ENCODE measurements at places on chromosomes 2 and 18.

- no peak for DNase-seq
Measured at GRCh38 chr2:109699646-109700045, 85.5 kb downstream of the SOWAHC start.

DNA sequence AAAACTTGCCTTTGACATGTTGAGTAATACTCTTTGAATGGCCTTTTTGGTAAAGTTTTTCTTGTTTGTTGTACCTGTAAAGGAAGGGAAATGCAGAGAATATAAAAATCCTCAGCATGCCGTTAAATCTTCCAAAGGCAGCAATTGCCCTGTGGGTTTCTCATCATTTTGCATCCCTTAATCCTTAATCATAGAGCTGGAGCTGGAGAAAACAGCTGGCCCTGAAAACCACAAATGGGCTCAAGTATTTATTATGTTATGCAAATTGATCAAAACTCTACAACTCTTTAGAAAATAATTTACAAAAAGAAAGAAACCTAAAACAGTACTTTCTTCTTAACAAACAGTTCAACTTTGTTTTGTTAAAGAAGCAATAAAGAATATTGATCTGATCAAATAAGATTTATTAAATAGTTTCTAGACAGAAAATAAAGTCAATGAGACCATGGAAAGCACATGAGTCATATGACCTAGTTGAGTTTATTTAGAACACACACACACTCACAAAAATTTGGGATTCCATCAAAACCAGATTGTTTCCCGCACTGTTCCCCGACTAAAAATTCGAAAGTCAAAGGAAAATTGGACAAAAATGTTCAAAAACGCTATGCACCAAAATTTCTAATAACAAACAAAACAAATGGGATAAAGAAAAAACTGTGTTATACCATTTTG, 309.0 kb downstream of the GULP1 start:
- no peak for DNase-seq

- DNase-seq: no peak
Measured at GRCh38 chr2:212956665-212957607, 194.5 kb downstream of the IKZF2 start.

DNA sequence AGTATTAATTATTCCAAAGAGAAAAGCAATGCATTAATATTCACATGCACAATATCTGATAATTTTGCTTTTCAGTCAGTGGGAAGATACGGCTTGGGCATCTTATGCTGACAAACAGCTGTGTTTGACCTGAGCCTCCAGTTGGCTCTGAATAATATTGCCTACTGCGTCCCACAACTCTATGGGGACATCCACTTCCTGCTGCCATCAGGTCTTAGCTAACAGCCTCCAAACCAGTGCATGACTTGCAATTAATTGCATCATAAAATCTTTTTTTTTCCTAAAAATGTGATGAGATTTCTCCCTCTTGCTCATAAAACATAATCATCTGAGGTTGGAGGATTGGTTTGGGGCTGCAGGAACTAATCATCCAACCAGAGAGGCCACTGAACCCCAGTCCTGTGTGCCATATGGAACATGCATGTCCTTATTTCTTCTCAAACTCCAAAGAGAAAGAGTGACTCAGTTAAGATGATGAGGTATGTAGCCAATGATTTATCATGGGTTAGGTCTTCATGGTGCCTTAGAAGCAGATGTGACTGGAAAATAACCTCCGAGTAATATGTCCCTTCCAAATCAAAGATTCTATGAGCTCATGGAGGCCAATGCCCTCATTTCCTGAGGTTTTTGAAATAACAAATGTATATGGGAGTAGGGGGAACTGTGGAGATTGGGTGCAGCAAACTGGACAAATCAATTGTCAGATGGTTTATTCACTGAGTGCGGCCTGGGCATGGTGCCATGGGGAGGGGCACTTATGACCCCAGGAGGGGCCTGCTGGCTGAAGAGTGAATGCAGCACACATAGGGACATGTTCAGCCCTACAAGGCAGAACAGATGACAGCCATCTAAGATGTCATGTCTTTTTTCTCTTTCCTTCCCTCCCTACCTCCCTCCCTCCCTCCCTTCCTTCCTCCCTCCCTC, 39.4 kb downstream of the EDAR start:
- DNase-seq: no peak

GRCh38 chr2:134402410-134402809, 148.5 kb downstream of the MGAT5 start:
- DNase-seq: no peak

DNA sequence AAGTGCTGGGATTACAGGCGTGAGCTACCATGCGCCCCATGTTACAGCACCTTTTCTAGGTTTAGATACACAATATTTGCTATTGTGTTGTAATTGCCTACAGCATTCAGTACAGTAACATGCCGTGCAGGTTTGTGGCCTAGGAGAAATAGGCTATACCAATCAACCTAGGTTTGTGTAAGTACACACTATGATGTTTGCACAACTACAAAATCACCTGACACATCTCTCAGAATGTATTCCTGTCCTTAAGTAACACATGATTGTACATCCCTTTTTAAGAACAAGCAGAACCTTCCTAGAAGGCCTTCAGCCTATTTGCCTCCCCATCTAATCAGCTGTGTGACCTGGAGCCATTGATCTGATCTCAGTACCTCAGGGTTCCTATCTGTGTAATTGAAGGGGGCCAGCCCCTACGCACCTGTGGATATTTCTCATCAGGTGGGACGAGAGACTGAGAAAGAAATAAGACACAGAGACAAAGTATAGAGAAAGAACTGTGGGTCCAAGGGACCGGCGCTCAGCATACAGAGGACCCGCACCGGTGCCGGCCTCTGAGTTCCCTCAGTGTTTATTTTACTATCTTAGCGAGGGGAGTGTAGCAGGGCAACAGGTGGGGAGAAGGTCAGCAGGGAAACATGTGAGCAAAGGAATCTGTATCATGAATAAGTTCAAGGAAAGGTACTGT, 18.7 kb upstream of the TMBIM1 start:
- DNase-seq: no peak

GRCh38 chr2:138922973-138923563, 142.9 kb upstream of the NXPH2 start:
- DNase-seq: no peak

DNA sequence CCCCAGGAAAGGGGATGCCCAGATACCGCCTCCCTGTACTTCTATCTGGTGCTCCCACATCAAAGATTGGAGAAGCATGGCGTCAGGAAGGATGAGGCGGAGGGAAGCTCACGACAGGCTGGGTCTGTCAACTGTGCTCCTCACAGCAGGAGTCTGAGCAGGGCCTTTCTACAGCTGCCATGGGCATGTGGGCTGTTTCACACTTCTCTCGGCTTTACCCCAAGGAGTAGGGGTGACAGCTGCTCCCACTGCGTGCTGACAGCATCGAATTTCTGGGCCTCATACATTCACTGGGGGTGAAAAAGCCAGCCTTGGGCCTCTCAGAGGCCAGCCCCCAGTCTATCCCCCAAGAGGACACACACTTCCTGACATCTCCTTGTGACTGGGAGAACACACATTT, 21.1 kb downstream of the NEURL3 start:
- DNase-seq: no peak

DNA sequence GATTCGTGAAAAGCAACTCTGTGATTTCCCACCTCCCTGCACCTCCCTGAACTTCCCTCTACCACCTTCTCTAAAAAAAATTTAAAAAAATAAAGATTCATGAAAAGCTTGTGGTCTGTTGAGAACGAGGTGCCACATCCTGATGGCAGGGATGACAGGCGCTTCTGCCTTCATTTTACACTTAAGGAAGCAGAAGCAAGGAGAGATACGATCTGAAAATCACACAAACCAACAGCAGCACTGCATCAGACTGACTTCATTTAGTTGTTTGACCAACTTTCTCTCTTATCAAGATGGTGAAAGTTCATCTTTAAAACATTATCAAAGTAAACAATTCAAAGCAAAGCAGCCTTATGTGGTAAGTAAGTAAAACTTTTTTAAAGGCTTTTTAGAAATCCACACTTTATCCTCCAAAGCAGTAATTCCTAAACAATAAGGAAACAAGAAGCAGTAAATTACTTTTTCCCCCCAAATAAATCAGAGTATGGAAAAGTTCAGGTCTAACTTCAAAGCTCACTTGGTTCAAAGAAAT, 15.5 kb downstream of the WDFY1 start:
- no peak for DNase-seq

- no peak for DNase-seq
Measured at GRCh38 chr2:88638743-88639142, 11.5 kb upstream of the EIF2AK3 start.

GRCh38 chr18:34031810-34032209, 192.9 kb downstream of the NOL4 start:
- DNase-seq: no peak

DNA sequence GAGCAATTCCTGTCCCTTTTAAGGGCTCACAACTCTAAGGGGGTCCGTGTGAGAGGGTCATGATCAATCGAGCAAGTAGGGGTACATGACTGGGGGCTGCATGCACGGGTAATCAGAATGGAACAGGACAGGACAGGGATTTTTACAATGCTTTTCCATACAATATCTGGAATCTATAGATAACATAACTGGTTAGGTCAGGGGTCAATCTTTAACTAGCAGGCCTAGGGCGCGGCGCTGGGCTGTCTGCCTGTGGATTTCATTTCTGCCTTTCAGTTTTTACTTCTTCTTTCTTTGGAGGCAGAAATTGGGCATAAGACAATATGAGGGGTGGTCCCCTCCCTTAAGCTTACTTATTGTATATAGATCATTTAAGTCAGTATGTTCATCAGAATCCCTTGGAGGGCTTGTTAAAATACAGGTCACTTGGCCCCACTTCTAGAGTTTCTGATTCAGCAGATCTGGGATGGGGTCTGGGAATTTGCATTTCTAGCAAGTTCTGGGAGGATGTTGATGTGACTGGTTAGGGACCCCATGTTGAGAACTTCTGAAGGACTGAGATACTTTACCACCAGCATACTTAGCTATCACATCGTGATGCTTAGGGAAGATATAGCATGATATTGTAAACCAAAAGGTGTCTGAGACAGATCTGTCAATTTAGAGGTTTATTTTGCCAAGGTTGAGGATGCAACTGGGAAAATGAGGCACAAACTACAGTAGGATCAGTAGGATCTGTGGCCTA, 2.8 kb upstream of the INPP4A start:
- no peak for DNase-seq

- DNase-seq: no peak
Measured at GRCh38 chr2:8631465-8632005, 50.3 kb upstream of the ID2 start.

GRCh38 chr2:15836689-15837610, 103.4 kb upstream of the MYCN start:
- DNase-seq: no peak

- peak; percentile 49 for DNase-seq
Measured at GRCh38 chr2:219430633-219431615, 3.7 kb upstream of the SPEG start.

DNA sequence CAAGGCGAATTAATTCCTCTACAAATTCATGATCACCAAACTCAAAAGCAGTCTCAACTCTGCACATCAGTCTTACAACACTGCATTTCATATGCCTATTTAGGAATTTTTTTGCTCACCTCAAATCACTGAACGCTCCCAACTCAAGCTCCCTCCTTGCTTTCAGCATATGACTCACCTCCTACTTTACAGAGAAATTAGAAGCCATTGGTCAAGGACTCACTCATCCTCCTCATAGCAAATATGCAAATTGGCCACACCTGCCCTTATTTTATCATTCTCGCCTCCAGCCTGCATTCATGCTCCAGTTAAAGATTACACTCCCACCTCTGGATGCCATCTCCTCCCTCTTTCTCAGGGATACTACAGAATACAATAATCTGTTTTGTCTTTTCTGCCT, 148.8 kb downstream of the MBD2 start:
- no peak for DNase-seq

GRCh38 chr2:8472545-8473323, 209.1 kb upstream of the ID2 start:
- no peak for DNase-seq

- no peak for DNase-seq
Measured at GRCh38 chr2:239429473-239430350, 28.9 kb upstream of the HDAC4 start.

DNA sequence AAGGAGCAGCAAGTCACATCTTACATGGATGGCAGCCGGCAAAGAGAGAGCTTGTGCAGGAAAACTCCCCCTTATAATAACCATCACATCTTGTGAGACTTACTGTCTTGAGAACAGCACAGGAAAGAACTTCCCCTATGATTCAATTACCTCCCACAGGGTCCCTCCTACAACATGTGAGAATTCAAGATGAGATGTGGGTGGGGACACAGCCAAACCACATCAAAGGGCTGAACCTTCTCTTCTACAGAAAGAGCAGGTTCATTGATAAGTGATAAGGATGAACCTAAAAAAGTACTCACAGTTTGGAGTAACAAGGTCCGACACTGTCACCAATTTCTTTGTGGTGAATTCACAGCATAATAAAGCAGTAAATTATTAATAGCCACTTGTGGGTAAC, 422.2 kb upstream of the FSIP2 start:
- no peak for DNase-seq

- no peak for DNase-seq
Measured at GRCh38 chr2:8082840-8083239, 599.0 kb upstream of the ID2 start.

DNA sequence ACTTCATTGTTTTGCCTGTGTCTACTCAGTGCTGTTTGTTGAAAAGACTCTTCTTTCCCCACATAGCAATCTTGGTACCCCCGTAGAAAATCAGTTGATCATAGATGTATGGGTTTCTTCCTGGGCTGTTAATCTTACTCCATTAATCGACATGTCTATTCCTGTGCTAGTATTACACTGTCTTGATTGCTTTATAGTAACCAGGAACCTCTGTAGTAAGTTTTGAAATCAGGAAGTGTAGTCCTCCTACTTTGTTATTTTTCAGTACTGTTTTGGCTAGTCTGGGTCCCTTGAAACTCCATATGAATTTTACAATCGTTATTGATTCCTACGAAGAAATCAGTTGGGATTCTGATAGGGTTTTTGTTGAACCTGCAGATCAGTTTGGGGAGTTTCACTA, 78.8 kb upstream of the FAM136A start:
- DNase-seq: no peak

Data from WERI-Rb-1 (cell line).